ENCODE measurements at places on chromosomes 13 and 19. TPM values are rescaled to one million over a fixed set of nuclear protein-coding genes. Genes with fewer than 3 reads are reported as not detected.

Gene PRR19
- not detected for total RNA-seq

Gene GJB6
- total RNA-seq: 1.3 TPM

Gene SMIM17
- not detected for total RNA-seq

Gene KLK1
- total RNA-seq: not detected

Gene PCDH17
- not detected for total RNA-seq

Gene FTL
- 1,168 TPM for total RNA-seq

Gene LMTK3
- total RNA-seq: 1.9 TPM

Gene IRS2
- total RNA-seq: 60.9 TPM

Gene ZNF878
- 0.54 TPM for total RNA-seq
